Liver (tissue), 10 donors: ENCODE measurements at places on chromosomes 5 and 9. TPM values are rescaled to one million over a fixed set of nuclear protein-coding genes. Genes with fewer than 3 reads are reported as not detected.

DNA sequence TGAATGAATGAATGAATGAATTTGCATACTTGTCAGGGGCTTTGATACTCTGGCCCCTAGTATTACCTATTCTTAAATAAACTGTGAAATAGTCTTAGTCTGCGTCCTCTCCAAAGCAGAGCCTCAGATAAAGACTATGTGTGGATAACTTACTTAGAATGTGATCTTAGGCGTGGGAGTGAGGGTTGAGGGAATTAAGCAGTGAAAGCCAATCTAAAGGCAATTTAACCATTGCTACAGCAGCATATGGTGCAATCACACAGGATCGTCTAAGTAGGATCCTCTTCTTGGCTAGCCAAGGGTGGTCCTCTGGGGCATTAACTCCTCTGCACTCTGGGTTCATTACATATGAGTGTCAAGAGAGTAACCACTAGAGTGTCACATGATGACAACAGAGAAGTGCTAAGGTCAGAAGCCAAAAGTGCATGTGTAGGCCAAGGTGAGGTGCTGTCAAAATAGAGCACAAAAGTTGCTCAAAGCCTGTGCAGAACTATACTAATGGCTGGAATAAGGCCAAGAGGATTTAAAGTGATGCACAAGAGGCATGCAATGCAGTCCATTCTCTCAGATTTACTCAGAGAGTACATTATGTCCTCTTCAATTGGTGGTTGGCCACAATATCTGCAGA lies 274.4 kb upstream of the SEMA6A start:
- DNase-seq, result no peak

CRB2 gene
- not detected for total RNA-seq

CTXN3 gene
- not detected for total RNA-seq

GRCh38 chr5:73948720-73949119 lies 322.7 kb downstream of the ARHGEF28 start:
- DNase-seq, result no peak

REXO4 gene
- 9.5 TPM for total RNA-seq

UGT3A1 gene
- 0.28 TPM for total RNA-seq
